KBM-7 (cell line): ENCODE measurements at places on chromosomes 16 and 17.

- no peak for DNase-seq
These were observed 720 bp upstream of the BCKDK start for GRCh38 chr16:31107465-31107867.

- no peak for DNase-seq
These were observed 10.5 kb upstream of the RAI1 start for GRCh38 chr17:17670701-17671305.

DNA sequence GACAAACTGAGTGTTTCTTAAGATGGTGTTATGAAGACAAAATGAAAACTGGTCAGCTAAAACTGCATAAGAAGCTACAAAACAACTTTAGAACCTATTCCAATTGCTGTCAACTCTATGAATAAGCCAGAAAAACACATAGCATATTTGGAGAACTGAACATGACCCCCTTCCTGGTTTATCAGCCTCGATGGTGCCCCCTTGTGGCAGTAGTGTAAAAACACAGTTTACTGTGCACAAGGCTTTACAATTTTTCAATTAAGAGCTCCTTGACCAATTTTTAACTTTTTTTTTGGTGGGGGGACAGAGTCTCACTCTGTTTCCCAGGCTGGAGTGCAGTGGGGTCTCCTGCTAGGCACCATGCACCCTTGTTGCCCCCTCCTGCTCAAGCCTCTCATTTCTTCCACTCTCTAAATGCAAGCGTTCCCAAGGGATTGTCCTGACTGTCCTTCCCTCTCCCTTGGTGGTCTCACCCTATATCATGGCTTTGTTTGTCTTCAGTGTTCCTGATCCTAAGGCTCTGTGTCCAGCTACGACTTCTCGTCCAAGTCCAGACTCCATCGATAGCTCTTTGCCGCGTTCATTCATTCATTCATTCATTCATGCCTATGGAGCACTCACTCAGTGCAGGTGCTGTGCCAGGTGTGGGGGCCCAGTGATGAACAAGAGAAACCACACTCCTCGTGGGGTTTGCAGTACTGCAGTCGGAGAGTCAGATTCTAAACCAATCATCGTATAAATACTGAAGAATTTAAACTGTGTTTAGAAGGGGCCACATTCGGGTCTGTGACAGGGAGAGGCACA lies 7.5 kb downstream of the EIF1 start:
- DNase-seq: peak; percentile 60

GRCh38 chr17:61408151-61409041 lies 8.8 kb downstream of the TBX2 start:
- DNase-seq: no peak

GRCh38 chr17:16040710-16041251 lies 41.2 kb downstream of the TTC19 start:
- DNase-seq: no peak

DNA sequence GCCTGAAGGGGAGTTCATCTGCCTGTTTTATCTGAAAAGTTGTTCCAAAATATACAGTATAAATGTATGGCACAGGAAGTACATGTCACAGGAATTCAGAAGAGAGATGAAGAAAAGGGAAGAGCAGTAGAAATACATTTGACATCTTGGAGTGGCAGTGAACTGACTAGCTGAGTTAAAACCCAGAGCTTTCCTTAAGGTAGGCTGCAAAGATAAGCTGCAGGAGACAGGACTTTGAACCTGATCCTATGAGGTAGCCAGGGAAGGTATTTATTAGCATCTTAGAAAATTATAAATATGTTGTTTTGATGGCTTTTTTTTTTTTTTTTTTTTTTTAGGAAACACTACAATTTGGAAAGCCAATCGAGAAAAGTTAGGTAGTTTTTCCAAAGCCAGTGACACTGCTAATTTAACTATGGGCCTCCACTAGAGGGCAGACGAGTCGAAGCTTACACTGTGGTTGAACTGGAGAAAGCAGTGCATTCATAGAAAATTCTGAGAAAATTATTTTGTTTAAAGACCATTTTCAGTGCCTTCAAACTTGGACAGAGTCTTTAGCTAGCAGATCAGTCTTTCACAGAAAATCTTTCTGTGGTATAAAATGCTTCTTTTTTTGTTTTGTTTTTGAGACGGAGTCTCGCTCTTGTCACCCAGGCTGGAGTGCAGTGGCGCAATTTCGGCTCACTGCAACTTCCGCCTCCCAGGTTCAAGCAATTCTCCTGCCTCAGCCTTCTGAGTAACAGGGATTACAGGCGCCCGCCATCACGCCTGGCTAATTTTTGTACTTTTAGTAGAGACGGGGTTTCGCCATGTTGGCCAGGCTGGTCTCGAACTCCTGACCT lies 122.3 kb downstream of the SSH2 start:
- DNase-seq: peak; percentile 75

DNA sequence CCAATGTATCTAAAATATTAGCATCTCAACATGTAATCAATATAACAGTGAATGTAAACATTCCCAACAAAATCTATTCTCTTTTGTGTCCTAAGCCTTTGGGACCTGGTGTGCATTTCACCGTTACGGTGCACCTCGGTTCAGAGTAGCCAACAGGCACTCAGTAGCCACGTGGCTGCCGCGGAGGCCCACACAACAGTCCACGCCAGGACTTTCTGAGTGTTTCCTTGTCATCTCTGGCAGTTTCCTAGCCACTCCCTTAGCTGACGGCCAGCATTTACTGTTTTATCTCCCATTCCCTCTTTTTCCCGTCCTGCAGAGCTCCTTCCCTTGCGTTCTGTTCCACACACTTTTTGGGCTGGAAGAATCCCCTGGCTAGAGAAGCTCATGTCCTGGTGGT lies 36.3 kb downstream of the VAC14 start:
- DNase-seq: no peak

GRCh38 chr16:72072514-72073342 lies 9.7 kb downstream of the HPR start:
- no peak for DNase-seq

- DNase-seq: peak; percentile 56
These were observed 2.6 kb downstream of the GPR179 start for GRCh38 chr17:38341035-38341721.

DNA sequence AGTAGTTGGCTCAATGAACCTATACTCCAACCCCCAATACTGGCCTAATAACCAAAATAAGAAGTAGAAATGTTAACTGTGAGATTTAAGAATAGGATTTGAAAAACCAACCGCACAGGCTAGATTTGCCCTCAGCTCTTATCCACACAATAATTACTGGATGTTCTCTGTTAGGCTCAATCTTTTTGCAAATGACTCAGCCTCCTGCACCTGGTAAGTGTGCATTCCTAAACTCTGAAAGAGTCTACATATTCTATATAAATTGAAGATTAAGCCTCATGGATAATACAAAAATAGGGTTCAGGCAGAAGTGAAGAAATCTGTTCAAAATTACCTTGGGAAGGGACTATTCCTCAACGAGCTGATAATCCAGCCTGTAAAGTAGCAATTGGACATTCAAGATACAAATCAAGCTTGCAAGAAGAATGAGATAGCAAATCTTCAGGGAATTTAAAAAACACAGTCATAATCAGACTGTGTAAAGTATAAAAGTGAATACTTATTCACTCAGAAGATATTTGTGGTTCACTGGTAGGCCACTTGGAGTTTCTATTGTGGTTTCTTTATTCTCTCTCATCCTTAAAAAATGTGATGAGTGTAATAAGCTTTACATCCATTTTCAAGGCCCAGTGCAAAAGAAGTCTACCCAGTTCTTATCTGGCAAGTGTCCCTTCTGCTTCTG lies 931.9 kb upstream of the SOX9 start:
- no peak for DNase-seq

DNA sequence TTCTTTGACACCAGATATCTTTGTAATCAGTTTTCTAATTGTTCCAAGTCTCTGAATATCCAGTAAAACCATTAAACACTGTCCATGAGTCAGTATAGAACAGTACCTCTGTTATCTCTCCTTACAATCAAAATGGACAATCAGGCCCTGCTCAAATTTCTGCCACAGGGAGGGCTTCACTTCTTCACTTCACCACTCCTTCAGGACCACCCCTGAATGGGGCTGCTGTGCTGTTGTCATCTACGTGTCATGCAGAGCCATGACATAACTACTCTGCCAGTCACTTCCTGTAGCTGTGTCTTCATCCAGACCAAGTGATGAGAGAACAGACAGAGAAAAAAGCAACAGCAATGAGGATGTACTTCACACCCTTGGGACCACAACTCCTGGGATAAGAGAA lies 116.9 kb downstream of the TANC2 start:
- no peak for DNase-seq

DNA sequence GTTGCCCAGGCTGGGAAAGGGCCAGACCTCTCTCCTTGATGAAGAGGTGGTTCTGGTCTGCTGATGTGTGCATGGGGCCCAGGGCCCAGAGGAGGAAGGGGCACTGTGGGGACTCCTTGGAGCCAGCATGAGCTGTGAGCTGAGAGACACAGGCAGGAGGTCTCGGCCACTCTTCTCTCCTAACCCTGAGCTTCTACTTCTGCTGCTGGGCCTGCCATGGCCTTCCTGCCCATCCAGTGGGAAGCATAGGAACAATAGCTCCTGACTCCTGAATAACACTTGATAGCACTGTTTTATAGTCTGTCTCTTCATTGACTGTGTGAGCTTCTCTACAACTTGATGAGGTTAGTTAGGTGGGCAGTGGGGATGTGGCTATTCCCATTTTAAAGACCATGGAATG lies 181.1 kb downstream of the UTP18 start:
- DNase-seq: no peak
